ENCODE measurements at places on chromosomes 3 and 15.

- DNase-seq = no peak
These were observed 99.4 kb downstream of the UBE3A start for GRCh38 chr15:25339431-25339830.

DNA sequence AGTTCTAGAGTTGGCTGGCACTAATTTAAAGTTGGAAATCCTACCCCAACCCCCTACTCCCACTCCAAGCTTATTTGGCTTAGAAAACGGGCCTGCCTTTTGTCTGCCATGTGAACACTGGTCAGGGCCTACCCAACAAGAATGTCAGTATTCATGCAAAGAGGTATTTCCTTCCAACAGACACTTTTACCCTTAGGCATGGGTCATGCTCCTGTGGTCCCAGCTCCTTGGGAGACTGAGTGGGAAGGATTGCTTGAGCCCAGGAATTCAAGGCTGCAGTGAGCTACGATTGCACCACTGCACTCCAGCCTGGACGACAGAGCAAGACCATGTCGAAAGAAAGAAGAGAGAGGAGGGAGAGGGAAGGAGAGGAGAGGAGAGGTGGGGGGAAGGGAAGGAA is 137.5 kb upstream of the LRTM1 start:
- no peak for DNase-seq

DNA sequence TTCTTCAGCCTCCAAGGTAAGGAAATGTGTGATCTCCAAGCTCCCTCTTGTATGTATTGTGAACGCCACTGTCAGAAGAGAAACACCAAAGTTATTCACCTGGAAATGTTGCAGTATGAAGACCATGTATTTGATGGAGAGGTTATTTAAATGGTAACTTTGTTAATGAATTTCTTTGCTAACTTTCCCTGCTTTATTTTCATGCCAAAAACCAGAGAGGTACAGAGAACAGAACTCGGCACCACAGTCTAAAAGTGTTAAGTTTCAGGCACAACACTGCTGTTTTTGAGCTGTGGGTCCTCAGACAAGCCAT is 73.1 kb upstream of the TNFSF10 start:
- DNase-seq = no peak

- DNase-seq = no peak
These were observed 110.9 kb downstream of the BDH1 start for GRCh38 chr3:197444793-197445379.

- DNase-seq = no peak
These were observed 3.3 kb downstream of the FETUB start for GRCh38 chr3:186643493-186643892.

DNA sequence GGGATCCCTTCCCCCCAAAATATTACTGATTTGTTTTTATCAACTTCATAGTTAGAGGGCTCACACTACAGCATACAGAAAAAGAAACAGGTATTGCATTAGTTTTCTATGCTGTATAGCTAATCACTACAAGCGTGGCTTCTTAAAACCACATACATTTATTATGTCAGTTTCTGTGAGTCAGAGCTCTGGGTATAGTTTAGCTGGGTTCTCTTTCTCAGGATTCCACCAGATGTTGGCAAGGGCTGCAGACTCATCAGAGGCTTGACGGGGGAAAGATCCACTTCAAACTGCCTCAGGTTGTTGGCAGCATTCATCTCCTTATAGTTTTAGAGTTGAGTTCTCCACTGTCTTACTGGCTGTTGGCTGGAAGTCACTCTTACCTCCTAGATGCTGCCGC is 328.0 kb downstream of the NLGN1 start:
- no peak for DNase-seq
